ENCODE measurements at places on chromosomes 6 and 20. TPM values are rescaled to one million over a fixed set of nuclear protein-coding genes. Genes with fewer than 3 reads are reported as not detected.

Gene HDAC2
- total RNA-seq, result 49.0 TPM

Gene PEX3
- total RNA-seq, result 20.9 TPM

Gene ADGRB3
- not detected for total RNA-seq

Gene PHACTR1
- total RNA-seq, result 0.19 TPM

Gene TGM2
- total RNA-seq, result 457 TPM

Gene MLIP
- not detected for total RNA-seq

Gene MAN1A1
- 120 TPM for total RNA-seq

Gene RWDD1
- total RNA-seq, result 22.3 TPM

Gene MKKS
- 5.9 TPM for total RNA-seq

Gene C20orf204
- 0.77 TPM for total RNA-seq

Gene PNPLA1
- not detected for total RNA-seq

Gene SLC32A1
- total RNA-seq, result under 0.01 TPM

Gene NRSN2
- total RNA-seq, result 31.0 TPM

Gene HTR1E
- total RNA-seq, result not detected

Gene SAMD10
- total RNA-seq, result 0.38 TPM

Gene LY6G6D
- not detected for total RNA-seq

Gene DDX43
- 1.2 TPM for total RNA-seq

Gene FAM184A
- total RNA-seq, result 0.85 TPM

Gene POLR1C
- total RNA-seq, result 24.0 TPM

Gene KCNK16
- not detected for total RNA-seq

Gene CST4
- 0.77 TPM for total RNA-seq

Gene SLC16A10
- total RNA-seq, result not detected

Gene RNF5
- 41.0 TPM for total RNA-seq

Gene CDSN
- not detected for total RNA-seq

Gene POM121L2
- total RNA-seq, result not detected

Gene MDFI
- 1.3 TPM for total RNA-seq

Gene ATAT1
- 2.0 TPM for total RNA-seq

Gene PMEPA1
- total RNA-seq, result 1.5 TPM

Gene HLA-G
- not detected for total RNA-seq

Gene DAAM2
- total RNA-seq, result 36.9 TPM

Gene FERMT1
- total RNA-seq, result 6.3 TPM

Gene UST
- total RNA-seq, result 26.8 TPM

Gene RIPOR2
- 1.1 TPM for total RNA-seq

Gene KHDC1L
- total RNA-seq, result not detected

Gene PPP1R3D
- total RNA-seq, result 5.4 TPM

Gene RIMS4
- not detected for total RNA-seq

Gene XRN2
- total RNA-seq, result 97.6 TPM

Gene TINAG
- total RNA-seq, result not detected

Gene RAB44
- total RNA-seq, result under 0.01 TPM

Gene BPIFA1
- not detected for total RNA-seq

Gene PACRG
- under 0.01 TPM for total RNA-seq

Gene PGC
- total RNA-seq, result not detected

Gene PHACTR3
- not detected for total RNA-seq

Gene CCM2L
- total RNA-seq, result not detected

Gene SSTR4
- total RNA-seq, result not detected

Gene IL17A
- not detected for total RNA-seq

Gene CLIC5
- not detected for total RNA-seq

Gene CST2
- total RNA-seq, result 6.9 TPM

Gene MLN
- total RNA-seq, result not detected

Gene SAPCD1
- 0.85 TPM for total RNA-seq

Gene ID4
- 27.0 TPM for total RNA-seq

Gene SMLR1
- total RNA-seq, result 0.19 TPM

Gene TUBB2B
- 6.9 TPM for total RNA-seq

Gene GSTA2
- total RNA-seq, result not detected

Gene RCAN2
- 0.85 TPM for total RNA-seq

Gene BPIFB2
- total RNA-seq, result not detected

Gene EEF1A2
- total RNA-seq, result 0.38 TPM
